Ovary (tissue), 10 donors: ENCODE measurements at places on chromosomes 3 and 15. TPM values are rescaled to one million over a fixed set of nuclear protein-coding genes. Genes with fewer than 3 reads are reported as not detected.

DNA sequence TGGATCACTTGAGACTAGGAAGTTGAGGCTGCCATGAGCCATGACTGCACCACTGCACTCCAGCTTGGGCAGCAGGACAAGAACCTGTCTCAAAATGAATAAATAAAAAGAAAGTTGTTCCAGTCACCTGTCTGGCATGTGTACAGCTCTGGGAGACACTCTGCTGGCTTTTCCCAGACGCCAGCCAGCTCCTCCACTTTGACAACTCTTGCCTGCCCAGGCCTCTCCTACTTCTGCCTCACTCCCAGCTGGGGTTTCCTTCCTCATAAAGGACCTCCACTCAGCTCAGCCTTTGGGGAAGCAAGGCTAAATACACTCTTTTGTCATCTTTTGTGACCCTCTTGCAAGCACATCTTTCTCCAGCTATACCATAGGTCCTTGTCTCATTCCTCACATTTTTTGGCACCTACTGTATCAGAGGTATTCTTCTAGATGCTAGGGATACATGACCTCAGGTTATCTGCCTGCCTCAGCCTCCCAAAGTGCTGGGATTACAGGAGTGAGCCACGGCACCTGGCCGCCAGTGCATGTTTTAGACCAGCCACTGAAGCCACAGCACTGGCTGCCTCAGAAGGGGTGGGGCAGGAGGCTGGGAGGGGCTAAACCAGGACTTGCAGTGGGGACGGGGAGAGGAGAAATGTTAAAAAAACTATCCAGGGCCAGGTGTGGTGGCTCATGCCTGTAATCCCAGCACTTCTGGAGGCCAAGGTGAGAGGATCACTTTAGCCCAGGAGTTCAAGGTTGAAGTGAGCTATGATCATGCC lies 10.0 kb upstream of the ELP6 start:
- no peak for DNase-seq

Gene ECT2
- polyA plus RNA-seq = 1.7 TPM

Gene SERPINI2
- not detected for polyA plus RNA-seq

- no peak for DNase-seq
These were observed 242.0 kb upstream of the ARRDC4 start for GRCh38 chr15:97718509-97718908.

Gene SUSD5
- polyA plus RNA-seq = 16.0 TPM

DNA sequence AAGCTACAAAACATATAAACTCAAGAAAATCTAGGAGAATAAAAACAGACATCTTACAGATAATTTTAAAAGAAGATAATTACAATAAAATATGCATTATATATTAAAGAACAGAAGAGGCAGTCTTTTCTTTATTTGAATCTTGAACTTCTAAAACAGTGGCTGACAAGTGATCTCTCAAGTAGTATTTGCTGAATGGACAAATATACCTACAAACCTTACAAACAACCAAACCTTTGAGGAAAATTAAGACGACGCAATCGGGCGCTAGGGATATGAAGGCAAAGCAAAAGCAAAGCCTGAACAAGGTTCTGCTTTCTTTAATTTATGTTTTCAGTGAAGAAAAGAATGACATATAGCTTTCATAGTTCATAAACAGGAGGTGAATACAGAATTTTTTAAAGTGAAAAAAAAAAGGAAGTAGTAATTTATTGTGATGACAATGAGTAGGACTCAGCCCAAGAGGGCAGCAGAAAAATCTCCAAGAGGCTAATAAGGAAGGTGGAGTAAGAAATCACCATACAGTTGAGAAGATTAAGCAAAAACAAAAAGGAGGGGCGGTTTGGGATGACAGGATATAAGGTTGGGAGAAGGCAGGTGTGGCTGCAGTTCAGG lies 347.8 kb downstream of the TBC1D5 start:
- DNase-seq = no peak

DNA sequence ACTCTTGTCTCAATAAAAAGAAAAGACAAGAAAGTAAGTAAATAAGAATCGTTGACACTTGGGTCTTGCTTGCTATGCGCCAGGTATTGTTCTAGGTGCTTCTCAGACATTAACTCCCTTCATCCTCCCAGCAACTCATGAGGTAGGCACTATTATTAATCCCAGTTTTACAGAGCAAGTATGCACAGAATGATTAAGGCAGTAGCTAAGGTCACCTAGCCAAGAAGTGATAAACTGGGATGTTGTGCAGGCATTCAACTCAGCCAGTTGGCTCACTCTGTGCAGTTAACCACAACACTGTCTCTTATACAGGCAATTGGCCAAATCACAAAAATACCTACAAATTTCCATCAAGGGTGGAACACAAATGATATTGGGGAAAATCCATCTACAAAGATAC lies 1.7 kb upstream of the C3orf33 start:
- DNase-seq = no peak

- DNase-seq = no peak
These were observed 68.4 kb downstream of the DPH6 start for GRCh38 chr15:35477312-35478262.

DNA sequence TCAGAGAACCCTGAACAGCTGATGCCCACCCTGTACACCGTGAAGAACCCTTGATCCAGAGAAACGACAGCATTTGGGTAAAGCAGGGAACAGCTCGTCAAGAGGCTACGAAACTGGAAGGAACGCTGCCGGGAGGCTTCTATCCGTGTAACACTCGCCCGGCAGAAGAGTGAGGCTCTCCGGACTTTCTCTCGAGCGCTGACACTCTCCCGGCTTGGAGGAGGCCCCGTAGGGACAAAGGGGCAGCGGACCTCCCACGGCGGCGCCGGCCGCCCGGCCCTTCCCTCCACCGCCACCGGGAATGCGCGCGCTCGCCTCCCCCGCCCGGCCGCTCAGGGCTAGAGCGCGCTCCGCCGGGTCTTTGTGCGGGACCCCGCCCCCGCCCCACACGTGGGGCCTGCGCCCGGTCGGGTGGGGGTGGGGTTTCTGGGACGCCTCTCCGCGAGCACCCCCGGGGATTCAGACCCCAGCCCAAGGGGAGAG lies 1.7 kb downstream of the HYAL2 start:
- peak; percentile 85 for DNase-seq

- DNase-seq = no peak
These were observed 433.3 kb downstream of the RAP2B start for GRCh38 chr3:153595186-153595815.

DNA sequence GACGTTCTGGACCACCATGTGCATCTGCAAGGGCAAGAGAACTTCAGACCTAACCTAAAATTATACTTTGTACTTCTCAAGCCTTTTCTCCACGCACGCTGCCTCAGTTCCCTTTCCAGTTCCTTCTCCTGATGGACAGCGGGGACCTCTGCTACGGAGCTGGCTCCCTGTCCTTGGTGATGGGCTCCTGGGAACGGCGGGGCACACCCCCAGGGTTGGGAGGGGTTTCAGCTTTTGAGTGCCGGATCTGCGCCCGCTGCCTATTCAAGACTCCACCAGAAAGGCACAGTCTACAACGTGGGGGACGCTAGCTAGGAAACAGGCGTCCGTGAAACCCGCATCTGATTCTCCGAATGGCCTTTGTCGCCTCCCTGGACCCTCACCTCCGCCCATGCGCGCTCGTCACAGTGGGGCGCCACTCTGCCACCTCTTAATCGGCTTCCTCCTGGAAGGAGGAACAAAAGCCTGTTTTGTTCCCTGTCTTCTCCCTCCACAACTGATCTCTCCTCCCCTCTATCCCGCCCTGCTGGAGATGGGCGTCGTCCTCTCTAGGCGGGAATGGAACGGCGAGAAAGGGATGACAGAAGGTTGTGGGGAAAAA lies 2.2 kb downstream of the GPR149 start:
- no peak for DNase-seq
